Stimulated activated effector memory CD8-positive, alpha-beta T cell treated with anti-CD3 and anti-CD28 coated beads, Interleukin-12 subunit alpha, Interleukin-12 subunit beta, amount 100 ng/mL, for 72 hours (primary cell): ENCODE measurements at places on chromosomes 3 and 15.

- DNase-seq = no peak
Measured at GRCh38 chr3:78670746-78671145, 1097.1 kb downstream of the ROBO1 start.

DNA sequence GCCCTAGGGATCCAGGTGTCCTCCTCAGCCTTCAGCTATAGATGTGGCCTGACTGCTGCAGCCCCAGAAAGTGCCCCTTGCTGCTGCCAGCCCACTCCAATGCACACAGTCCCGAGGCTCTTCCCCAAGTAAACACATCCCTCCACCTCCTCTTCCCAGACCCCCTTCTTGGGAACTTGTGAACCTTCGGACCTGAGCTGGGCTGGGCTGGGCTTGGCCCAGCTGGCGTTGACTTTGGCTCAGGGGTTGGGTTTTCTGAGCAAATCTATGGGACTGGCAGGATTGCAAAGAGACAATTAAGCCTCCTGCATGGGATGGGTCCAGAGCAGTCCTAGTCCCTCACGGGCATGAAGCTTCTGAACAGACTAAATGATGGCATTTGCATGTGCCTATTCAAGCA lies 14.7 kb downstream of the VIPR1 start:
- no peak for DNase-seq

DNA sequence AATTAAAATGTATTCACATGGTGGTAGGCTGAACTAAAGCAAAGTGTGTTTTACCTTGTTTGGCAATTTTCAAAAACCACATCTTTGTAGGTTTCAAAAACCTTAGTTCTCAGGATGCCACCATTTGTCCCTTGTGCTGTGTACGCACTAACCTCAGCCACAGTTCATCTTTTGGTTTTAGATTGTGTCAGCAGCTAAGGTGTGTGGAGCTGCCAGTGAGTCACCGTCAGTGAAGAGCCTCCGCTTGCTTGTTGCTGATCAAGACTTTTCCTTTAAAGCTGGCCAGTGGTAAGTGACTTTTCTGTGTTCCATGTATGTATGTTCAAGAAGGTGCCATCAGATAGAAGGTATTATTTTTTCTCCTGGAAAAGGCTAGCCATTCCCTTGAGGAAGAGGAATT lies 21.1 kb downstream of the OXNAD1 start:
- DNase-seq = no peak

GRCh38 chr3:107797586-107797985 lies 274.8 kb downstream of the BBX start:
- no peak for DNase-seq

GRCh38 chr15:98771541-98771940 lies 123.2 kb downstream of the IGF1R start:
- no peak for DNase-seq

DNA sequence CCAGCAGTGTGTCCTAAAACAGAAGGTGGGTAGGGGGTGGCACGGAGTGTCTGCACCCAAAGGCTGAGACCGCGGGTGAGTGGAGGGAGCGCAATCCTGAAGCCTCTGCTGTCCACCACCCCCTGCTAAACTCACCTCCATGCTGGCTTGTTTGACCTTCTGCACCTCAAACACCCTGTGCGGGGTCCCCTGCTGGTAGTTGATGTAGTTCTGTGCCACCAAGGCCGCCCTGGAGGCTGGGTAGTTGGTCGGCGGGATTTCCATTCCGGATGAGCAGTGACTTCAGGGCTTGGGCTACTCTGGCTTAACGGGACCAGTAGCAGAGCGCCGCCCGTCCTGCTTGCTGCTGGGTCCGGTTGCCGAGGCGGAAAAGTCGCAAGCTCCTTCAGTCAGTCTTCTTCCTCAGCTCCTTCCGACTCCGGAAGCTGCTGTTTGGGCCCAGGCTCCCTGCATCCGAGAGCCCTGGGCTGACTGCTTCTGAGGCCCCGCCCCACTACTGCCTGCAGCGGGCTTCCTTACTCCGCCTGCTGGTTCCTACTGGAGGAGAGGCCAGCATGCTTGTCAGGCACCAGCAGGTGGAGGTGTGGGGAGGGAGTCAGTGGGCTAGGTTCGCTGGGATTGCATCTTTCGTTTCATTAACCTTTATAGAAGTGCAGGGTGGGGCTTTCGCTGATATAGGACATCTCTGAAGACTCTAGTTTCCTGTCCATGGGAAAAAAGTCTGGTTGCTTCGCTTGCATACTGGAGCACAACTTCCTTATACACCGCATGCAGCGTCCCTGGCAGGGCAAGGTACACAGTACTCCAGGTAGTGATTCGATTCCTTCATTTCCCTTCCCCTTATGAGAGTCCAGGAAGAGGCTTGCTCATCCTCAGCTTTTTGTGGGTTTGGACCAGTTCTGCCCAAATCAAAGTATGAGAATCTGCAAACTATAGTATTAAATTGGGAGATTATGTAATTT lies at the start of gene LXN:
Gene LXN (minus strand): TSS at position 434 of the 962 bp plus-strand sequence. CDS start 170 bp downstream, at position 264.
- peak; percentile 83 for DNase-seq

DNA sequence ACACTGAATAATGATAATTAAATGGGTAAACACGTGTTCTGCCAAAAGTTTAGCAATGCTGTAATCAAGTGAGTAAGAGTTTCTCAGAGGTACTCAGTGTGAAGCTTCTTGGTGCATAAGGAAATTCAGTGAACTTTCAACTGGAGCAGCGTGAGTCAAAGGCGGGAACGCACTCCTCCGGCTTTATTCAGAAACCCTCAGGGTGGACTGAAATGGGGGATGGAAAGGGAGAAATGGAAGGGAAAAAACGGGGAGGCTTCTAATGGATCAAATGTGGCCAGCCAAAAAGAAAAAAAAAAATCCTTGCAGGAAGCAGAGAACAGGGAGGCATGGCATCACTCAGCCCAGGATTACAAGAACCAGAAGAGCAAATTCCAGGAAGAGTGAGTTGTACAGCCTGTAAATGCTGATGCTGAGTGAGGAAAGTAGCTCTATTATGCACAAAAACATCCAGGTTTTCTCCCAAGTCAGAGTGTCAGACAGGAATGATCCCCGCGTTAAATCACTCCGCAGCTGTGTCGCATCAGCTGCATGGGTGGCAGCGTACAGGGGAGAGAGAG lies 85.3 kb downstream of the ASB7 start:
- no peak for DNase-seq

DNA sequence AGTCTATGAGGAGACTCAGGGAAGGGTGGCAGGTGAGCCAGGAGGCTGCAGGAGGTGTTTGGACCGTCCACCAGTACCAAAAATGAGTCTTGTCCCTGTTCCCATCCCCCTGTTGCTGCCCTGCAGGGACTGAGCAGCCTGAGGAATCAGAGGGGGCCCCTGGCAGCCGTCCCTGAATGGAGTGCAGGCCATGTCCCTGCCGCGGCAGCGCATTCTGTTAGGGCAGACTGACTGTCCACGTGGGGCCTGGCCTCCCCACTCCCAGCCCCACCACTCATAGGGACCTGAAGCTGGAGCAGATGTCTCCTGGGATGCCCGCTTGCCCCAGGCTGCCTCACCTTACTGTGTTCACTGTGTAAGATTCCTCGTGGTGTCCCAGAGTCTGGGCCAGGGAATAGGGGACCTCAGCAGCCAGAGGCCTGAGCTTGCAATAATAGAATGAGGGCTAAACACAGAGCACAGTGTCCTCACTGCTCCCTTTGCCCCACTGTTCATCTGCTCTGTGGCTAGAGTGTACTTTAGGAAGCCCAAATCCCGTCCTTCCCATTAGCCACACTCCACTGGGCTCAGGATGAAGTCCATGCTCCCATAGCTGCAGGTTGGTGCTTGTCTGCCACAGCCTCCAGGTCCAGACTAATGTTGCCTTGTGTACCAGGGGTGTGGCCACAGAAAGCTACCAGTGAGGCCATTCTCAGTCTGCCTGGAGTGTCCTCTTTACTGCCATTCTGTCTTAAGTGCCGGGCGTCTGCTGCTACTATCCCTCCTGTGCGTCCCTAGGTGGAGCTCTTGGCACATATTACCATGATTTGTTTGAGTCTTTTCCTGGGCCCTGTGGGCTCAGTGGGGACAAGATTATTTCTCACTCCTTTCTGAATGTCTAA lies 63.2 kb downstream of the HCN4 start:
- DNase-seq = no peak

GRCh38 chr15:64503640-64504039 lies 43.3 kb downstream of the ZNF609 start:
- DNase-seq = no peak

DNA sequence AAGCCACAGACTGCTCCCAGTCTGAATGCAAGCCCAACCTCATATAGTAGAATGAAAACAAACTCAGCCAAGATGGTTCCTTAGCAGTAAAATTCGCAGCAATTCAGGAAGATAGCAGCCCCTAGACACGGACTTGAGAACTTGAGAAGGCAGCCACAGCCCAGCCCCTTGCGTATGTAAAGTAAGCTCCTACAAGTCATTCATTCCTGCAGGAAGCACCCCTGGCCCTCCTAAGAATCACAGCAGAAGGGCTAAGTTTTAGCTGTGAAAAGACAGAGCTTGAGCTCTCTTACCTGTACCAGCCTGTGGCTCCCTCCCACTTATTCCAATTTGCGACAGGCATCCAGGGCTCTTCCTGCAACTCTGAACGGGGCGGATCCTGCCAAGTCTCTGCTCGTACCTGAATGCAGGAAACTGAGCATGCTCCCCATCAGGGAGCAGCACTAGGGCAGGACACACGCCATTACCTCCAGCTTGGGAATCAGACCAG lies 136.4 kb downstream of the MAGI1 start:
- no peak for DNase-seq

GRCh38 chr3:172201136-172201869 lies 161.9 kb downstream of the FNDC3B start:
- DNase-seq = no peak

- no peak for DNase-seq
Measured at GRCh38 chr3:11434017-11434526, 161.9 kb downstream of the ATG7 start.

- no peak for DNase-seq
Measured at GRCh38 chr3:106175276-106175675, 306.5 kb upstream of the CBLB start.
